Amniotic stem cell (primary cell): ENCODE measurements at places on chromosomes 5 and 9.
A peak's percentile ranks its signal among the peaks of the same experiment; 100 is the strongest.

DNA sequence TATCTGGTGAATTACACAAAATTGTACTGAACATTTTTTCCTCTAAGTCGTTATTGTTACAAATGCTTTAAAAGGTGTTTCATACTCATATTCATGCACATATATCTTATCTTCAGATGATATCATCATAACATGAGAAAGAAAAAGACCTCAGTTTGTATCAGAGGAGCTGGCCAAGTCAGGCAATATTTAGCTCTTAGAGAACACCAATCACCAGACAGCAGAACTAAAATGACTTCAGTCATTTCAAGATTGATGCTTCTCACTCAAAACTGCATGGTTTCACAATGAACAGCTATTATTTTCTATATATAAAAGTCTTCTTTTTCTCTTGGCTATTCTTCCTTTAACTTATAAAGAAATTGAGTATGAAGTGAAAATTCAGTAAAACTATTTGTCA lies 44.6 kb downstream of the TSSK1B start:
- no peak for DNase-seq

- no peak for DNase-seq
These were observed 100.0 kb downstream of the SH3TC2 start for GRCh38 chr5:148962761-148963324.

GRCh38 chr5:89396278-89396954 lies 513.4 kb upstream of the MEF2C start:
- DNase-seq, result no peak

- DNase-seq, result no peak
These were observed 10.0 kb upstream of the INSL6 start for GRCh38 chr9:5195463-5195862.

DNA sequence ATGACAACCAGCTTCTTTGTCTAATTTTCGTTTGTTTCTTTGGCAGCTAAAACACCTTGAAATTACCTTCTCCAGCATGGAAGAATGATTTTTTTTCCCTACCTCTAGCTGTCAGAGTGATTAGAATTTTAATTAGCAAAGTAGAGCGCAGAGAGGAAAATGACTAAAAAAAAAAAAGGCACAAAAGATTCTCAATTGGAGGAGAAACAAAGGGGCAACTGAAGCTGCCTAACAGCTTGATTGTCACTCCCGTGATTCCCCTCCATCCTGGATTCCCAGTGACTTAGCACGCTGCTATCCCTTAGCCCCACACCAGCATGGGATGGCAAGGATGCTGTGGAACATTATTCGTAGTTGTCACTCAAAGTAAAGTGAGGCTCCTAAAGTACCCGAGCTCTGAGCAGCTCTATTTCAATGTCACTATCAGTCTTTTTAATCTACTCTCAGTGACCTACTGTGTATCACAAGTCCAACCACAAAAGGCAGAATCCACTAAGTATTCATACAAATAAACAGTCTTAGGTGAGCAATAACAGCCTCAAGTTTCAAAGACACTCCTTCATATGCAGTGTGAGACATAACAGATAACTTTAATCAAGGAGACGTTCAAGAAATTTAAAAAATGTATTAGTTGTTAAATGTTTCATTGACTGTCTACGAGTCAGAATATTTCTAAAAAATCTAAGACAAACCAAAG lies 710.0 kb upstream of the GRAMD2B start:
- DNase-seq, result no peak

GRCh38 chr5:133990396-133990795 lies 14.4 kb downstream of the VDAC1 start:
- no peak for DNase-seq

DNA sequence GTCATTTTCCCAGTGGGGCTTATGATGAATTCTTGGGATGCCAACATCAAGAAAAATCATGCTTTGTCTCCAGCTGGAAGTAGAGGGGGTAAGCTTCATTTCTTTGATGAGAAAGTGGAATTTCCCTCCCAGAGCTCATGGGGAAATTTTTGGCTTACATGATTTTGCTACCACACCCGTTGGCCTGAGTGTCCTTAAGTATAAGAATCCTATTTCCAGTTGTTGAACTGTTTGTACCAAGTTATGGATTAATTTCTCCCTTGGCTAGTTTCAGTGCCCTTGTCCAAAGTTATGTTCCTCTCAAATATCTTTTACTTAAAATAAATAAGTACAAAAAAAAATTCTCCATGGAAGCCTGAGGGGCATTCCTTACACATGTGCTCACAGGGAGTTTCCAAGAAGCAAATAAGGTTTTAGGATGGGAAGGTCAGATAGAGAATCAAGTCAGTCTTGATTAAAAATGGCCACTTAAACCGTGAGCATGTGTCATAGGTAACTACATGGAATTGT lies 82.3 kb downstream of the PTCD2 start:
- DNase-seq, result peak; percentile 79

- DNase-seq, result peak; percentile 31
These were observed 566 bp upstream of the FOCAD start for GRCh38 chr9:20683351-20684034.

DNA sequence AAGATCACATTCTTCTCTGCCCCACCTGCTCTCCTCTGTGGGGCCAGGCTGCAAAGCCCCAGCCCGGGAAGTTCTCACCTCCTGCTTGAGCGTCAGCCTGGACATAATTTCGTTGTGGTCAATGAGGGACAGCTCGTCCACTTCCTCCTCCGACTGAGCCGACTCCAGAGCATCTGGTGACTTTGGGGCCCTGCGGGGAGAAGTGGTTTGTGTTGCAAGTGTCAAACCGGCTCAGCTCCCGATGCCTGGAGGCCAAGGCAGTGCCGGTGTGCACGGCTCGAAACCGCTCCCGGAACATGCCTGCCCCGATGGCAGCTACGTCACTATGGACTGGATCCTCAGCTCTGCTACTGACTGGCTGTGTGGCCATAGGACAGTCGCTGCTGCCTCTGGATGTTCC lies 52.8 kb downstream of the PRRT1B start:
- no peak for DNase-seq

GRCh38 chr9:134707031-134707680 lies 65.6 kb downstream of the COL5A1 start:
- DNase-seq, result peak; percentile 60

DNA sequence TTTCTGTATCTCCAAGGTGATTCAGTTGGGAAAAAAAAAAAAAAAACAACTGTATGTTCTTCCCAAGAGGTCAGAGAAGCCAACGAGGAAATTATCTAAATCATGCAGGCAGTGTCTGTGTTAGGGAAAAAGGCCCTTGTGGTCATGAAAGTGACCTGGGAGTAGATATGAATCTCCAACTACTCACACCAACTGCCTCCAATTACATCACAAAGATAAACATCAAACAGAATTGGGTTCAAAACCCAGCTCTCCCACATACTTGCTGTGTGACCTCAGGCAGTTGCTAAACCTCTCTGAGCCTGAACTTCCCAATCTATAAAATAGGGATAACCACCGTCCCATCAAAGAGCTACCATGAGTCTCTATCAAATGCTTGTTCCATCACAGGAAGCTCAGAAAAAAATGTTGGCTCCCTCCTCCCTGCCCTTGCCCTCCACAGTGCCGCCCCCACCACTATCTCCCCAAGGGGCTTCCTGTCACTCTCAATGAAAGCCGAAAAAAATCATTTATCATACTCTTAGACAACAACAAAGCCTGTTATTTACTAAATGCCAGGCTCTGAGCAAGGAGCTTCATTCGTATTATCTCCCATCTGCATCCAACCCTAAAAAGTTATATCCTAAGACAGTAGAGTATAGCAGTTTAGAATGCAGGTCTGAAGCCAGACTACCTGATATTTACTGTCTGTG lies 42.9 kb downstream of the CDK5RAP2 start:
- no peak for DNase-seq
